Endodermal cell (in vitro differentiated cells): ENCODE measurements at places on chromosomes 1 and 21.

DNA sequence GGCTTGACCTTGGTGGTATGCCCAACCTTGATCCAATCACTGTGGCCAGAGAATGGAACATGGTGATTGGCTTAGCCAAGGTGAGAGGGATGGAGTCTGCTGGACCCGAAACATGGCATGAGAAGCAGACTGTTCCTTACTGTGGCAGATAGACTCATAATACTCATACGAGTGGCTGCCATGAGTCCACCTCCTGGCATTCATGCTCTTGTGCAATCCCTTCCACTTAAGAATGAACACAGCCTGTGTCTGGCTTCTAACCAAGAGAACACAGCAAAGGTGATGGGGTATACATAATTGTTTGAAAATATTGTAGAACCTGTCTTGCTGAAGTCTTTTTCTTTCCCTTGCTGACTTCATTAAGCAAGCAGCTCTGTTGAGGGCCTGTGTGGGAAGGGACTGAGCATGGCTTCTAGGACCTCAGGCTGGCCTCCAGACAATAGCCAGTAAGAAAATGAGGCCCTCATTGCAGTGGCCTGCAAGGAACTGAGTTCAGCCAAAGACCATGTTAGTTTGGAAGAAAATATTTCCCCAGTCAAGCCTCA lies 85.9 kb downstream of the ZNF281 start:
- H3K4me1 ChIP-seq: no peaks in the 10 kb centered on the region
- H3K4me3 ChIP-seq: no peak overlapping the region
- no peak for DNase-seq
- no peak overlapping the region for H3K27ac ChIP-seq
- H3K36me3 ChIP-seq: no peaks in the 10 kb centered on the region

- no peak overlapping the region for H3K27ac ChIP-seq
- H3K4me3 ChIP-seq: no peak overlapping the region
- H3K36me3 ChIP-seq: no peaks in the 10 kb centered on the region
- no peaks in the 10 kb centered on the region for H3K27me3 ChIP-seq
Observed at GRCh38 chr1:173117108-173117633, 66.4 kb upstream of the TNFSF18 start.

DNA sequence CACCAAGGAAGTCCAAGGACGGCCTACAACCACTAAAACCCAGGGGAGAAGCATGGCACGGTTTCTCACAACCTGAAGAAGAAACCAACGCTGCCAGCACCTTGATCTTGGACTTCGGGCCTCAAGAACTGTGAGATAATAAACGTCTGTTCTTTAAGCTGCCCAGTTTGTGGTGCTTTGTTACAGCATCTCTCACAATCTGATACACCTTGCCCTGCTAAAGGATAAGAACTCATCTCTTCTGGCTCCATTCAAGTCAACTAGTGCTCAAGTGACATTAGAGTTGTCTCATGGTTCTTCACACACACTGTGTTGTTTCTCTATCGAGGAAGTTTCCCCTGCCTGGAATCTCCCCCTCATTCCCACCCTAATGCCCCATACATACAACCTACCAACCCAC lies 314.4 kb upstream of the RUNX1 start:
- DNase-seq: no peak
- no peak overlapping the region for H3K27ac ChIP-seq
- no peaks in the 10 kb centered on the region for H3K4me1 ChIP-seq

DNA sequence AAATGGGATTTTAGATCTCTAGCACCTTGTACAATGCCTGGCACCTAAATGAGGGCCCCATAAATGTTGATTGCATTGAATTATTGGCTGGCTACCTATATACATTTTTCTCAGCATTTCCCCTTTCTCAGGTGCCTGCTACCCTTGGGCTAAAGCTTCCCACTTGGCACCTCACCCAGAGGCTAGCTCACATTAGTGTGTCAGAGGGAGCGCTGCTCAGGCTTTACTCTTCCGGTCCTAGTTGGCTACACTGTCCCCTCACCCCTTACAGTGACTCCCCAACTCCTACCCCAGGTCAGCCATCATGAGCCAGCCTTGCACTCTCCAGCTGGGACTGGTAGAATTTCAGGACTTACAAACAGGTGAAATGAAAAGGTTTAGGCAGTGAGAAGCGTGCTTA lies 9.5 kb downstream of the TRAF5 start:
- no peak overlapping the region for H3K4me3 ChIP-seq
- peaks cover 2% of the 10 kb centered on the region for H3K36me3 ChIP-seq
- H3K27ac ChIP-seq: no peak overlapping the region
- no peaks in the 10 kb centered on the region for H3K27me3 ChIP-seq

GRCh38 chr1:161722406-161722805 lies 1.1 kb downstream of the FCRLB start:
- no peaks in the 10 kb centered on the region for H3K4me1 ChIP-seq
- no peak overlapping the region for H3K4me3 ChIP-seq
- no peak for DNase-seq
- no peak overlapping the region for H3K27ac ChIP-seq
- peaks cover 68% of the 10 kb centered on the region for H3K27me3 ChIP-seq

DNA sequence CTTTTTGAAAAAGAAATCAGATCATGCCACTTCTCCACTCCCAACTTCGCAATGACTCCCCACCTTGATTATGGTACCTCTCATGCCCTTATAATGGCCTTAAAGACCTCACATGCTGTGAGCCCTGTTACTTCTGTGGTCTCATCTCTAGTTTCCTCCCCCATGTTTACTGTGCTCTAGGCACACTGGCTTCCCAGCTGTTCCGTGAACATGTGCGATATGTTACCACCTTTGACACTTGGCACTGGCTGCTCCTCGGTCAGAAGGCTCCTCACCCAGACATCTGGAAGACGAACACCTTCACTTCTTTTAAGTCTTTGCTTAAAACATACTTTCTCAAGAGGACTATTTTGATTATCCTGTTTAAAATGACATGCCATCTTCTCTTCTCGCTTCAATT lies 14.3 kb upstream of the NTMT2 start:
- peaks cover 3% of the 10 kb centered on the region for H3K4me1 ChIP-seq
- no peak overlapping the region for H3K27ac ChIP-seq
- H3K36me3 ChIP-seq: no peaks in the 10 kb centered on the region
- no peaks in the 10 kb centered on the region for H3K27me3 ChIP-seq
- H3K4me3 ChIP-seq: no peak overlapping the region

GRCh38 chr1:51285055-51285454 lies 45.3 kb downstream of the TTC39A start:
- no peaks in the 10 kb centered on the region for H3K27me3 ChIP-seq
- no peak overlapping the region for H3K27ac ChIP-seq
- no peak overlapping the region for H3K4me3 ChIP-seq
- H3K36me3 ChIP-seq: no peaks in the 10 kb centered on the region
- no peaks in the 10 kb centered on the region for H3K4me1 ChIP-seq
- DNase-seq: no peak

- no peak overlapping the region for H3K27ac ChIP-seq
- H3K4me3 ChIP-seq: no peak overlapping the region
- DNase-seq: peak; percentile 82
- H3K27me3 ChIP-seq: no peaks in the 10 kb centered on the region
Observed at GRCh38 chr1:1344655-1345361, 4.4 kb downstream of the DVL1 start.

- H3K27me3 ChIP-seq: no peaks in the 10 kb centered on the region
- H3K4me3 ChIP-seq: no peak overlapping the region
- H3K27ac ChIP-seq: peak overlapping the region; percentile 18
- peaks cover 71% of the 10 kb centered on the region for H3K36me3 ChIP-seq
- peaks cover 10% of the 10 kb centered on the region for H3K4me1 ChIP-seq
Observed at GRCh38 chr1:151311589-151312331, 15.5 kb downstream of the PI4KB start.

DNA sequence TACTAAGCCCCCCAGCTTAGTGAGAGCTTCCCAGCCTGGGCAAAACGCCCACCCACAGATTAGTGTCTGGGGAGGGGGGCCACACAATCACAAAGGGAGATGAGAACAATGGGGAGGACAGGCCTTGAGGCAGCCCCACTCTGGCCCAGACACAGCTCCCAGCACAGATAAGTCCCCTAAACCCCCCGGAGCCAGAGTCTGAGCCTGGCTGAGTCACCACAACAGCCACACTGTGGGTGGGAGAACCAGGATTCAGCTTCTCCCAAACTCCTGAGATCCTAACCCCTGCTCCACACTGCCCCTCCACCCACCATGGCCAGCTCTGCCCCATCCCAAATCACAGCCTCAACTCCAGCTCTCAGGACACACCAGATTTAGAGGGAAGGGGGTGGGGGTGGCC lies 4.2 kb downstream of the NECTIN4 start:
- DNase-seq: no peak
- no peak overlapping the region for H3K27ac ChIP-seq
- H3K4me1 ChIP-seq: peaks cover 6% of the 10 kb centered on the region
- H3K4me3 ChIP-seq: no peak overlapping the region
- no peaks in the 10 kb centered on the region for H3K27me3 ChIP-seq

GRCh38 chr1:94805912-94806311 lies 14.2 kb upstream of the SLC44A3 start:
- no peak overlapping the region for H3K27ac ChIP-seq
- no peak overlapping the region for H3K4me3 ChIP-seq
- peak; percentile 85 for DNase-seq
- no peaks in the 10 kb centered on the region for H3K36me3 ChIP-seq

- peak overlapping the region; percentile 94 for H3K4me3 ChIP-seq
- peaks cover 14% of the 10 kb centered on the region for H3K36me3 ChIP-seq
- H3K4me1 ChIP-seq: peaks cover 5% of the 10 kb centered on the region
- H3K27me3 ChIP-seq: no peaks in the 10 kb centered on the region
- peak; percentile 25 for DNase-seq
Observed at GRCh38 chr1:228108055-228108690, 926 bp downstream of the MRPL55 start.

- peaks cover 15% of the 10 kb centered on the region for H3K4me1 ChIP-seq
- no peak overlapping the region for H3K4me3 ChIP-seq
- peaks cover 24% of the 10 kb centered on the region for H3K36me3 ChIP-seq
- H3K27ac ChIP-seq: no peak overlapping the region
Observed at GRCh38 chr1:19367584-19368041, 55.5 kb downstream of the SLC66A1 start.

- peaks cover 44% of the 10 kb centered on the region for H3K4me1 ChIP-seq
- H3K27me3 ChIP-seq: no peaks in the 10 kb centered on the region
- no peak overlapping the region for H3K27ac ChIP-seq
Observed at GRCh38 chr1:208235982-208236761, 8.0 kb downstream of the PLXNA2 start.

DNA sequence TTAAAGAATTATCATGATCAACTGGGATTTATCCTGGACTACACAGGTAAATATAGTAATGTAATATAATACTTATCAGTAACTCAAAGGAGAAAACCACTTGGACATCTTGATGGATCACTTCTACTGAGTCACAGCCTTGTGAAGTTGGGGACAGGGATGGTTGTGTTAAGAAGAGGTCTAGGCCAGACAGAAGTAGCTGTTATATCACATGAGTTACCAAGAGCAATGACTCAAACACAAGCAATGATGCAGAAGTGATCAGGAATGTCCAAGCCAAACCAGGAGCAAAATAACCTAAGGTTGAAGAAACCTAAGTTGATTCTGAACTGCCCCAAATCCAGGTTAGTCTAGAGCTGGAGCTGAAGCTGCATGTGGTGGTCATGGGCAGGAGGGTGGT lies 424.5 kb upstream of the DAB1 start:
- H3K4me3 ChIP-seq: no peak overlapping the region
- no peaks in the 10 kb centered on the region for H3K4me1 ChIP-seq
- H3K27me3 ChIP-seq: no peaks in the 10 kb centered on the region
- no peaks in the 10 kb centered on the region for H3K36me3 ChIP-seq

- peaks cover 9% of the 10 kb centered on the region for H3K36me3 ChIP-seq
- no peak overlapping the region for H3K4me3 ChIP-seq
- no peaks in the 10 kb centered on the region for H3K4me1 ChIP-seq
- no peaks in the 10 kb centered on the region for H3K27me3 ChIP-seq
- DNase-seq: no peak
- H3K27ac ChIP-seq: no peak overlapping the region
Observed at GRCh38 chr1:87348341-87349019, 19.8 kb downstream of the LMO4 start.

DNA sequence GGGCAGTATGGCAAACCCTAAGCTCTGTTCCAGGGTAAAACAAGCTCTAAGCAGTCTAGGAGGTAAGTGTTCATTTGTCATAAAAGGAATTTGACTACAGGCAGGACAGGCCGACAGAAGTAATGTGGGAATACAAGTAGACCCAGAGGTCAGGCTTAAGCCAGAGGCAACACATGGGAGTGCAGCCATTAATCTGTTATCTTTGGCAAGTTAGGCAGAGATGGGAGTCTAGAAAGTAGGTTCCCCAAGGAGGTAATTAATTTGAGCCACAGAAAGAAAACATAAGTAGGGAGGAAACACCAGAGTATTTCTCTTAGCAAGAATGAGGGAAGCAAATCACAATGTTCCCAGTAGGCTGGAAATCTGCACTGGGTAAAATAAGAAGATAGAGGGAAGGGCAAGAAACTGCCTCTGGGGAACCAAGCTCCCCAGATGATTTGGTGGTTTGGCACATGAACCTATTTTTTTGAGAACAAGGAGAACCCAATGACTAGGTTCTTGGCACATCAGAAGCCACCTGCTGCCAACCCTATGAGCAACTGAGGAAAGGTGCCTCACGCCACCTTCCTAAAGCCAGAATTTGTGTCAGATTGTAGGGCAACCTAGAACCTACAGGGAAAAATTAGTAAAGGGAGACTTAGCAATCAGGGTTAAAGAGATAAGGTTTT lies 636.4 kb upstream of the PLXNA2 start:
- no peak overlapping the region for H3K4me3 ChIP-seq
- no peaks in the 10 kb centered on the region for H3K36me3 ChIP-seq
- H3K27me3 ChIP-seq: no peaks in the 10 kb centered on the region
- H3K27ac ChIP-seq: no peak overlapping the region
- H3K4me1 ChIP-seq: peaks cover 3% of the 10 kb centered on the region
- DNase-seq: no peak

DNA sequence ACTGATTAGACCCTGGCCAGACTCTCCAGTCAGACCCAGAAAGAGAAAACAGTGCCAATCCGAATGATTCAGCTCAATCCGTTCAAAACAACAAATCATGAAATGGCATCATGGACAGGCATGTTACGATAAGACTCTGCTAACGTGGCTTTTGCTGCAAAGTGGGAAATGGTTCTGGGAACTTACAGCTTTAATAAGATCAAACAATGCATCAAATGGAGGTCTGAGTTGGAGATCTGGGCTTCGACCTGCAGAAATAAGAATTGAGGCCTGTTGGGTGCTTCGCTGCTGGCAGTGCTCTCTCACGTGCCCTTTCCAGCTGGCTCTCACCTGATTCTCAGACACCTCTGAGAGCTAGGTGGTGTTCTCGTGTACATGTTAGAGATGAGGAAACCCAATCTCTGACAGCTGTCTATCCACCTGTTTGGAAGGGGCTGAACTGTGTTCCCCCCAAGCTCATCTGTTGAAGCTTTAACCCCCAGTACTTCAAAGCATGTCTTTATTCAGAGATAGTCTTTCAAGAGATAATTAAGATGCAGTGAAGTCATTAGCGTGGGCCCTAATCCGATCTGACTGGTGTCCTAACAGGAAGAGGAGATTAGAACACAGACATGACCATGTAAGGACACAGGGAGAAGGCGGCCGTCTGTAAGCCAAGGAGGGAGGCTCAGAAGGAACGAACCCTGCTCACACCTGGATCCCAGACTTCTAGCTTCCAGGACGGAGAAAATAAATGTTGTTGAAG lies 45.5 kb upstream of the ETS2 start:
- no peaks in the 10 kb centered on the region for H3K27me3 ChIP-seq
- DNase-seq: peak; percentile 63
- no peak overlapping the region for H3K4me3 ChIP-seq
